ENCODE measurements at places on chromosomes 5 and 9. TPM values are rescaled to one million over a fixed set of nuclear protein-coding genes. Genes with fewer than 3 reads are reported as not detected.
A peak's percentile ranks its signal among the peaks of the same experiment; 100 is the strongest.

- DNase-seq: no peak
These were observed 8.6 kb downstream of the SLC36A2 start for GRCh38 chr5:151338734-151339133.

DNA sequence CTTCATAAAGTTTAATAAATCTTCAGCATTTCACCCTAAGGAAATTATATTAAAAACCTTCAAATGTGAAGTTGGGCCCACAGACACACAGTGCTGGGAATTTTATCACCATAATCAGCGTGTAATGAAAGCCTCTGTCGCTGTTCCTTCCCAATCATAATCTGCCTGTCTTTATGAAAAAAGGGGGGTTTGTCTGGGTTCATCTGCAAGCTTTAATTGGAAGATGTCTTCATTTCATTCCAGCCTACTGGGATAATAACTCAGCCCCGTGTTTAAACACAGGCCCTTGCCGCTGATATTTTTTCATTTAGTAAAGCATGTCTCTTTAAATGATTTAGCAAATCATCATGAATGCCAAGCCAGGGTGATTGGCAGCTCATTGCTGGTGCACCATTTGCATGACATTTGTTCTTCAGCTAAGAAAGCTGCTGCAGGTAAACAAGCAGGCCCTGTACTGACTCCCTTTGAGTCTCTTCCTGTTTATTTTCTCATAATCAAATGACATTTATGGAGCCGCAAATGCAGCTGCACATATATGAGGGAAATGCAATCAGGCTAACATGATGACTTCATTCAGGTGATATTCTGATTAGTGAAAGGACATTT lies 362.9 kb upstream of the TLE4 start:
- DNase-seq: no peak

GRCh38 chr9:109063760-109064159 lies 50.5 kb upstream of the CTNNAL1 start:
- peak; percentile 5 for DNase-seq

- DNase-seq: no peak
These were observed 277.6 kb downstream of the ATPSCKMT start for GRCh38 chr5:9972059-9972458.

DNA sequence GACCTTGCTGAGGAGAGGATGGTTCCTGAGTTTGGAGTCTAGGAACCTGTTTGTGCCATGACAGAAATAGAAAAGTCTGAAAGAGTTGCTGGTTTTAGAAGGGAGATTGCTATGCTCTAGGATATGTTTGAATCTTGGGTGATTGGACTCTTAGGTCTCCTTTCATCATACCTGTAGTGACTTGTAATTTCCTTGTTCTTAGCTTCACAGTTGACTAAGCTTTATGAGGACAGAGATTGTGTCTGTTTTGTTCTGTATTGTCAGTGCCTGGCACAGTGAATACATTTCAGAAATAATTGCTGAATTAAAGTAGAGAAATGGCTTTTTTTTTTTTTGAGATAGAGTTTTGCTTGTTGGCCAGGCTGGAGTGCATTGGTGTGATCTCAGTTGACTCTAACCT lies 31.5 kb downstream of the GAPVD1 start:
- no peak for DNase-seq

DNA sequence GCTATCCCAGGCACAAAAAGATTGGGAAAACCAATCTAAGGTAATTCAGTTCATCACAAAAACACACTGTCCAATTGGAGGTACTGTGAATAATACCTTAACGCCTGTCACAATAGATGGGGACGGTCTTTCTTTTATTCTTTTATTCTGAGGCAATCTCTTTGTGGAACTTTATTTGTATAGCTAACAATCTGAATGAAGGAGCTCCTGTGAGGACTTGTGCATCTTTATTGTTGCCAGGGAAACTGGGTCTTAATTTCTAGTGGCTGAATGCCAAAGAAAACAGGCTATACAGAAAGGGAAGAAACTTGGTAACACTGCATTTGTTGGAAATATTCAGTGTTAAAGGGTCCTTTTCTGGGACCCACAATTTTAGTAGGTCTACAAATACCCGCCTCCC lies 546.9 kb upstream of the C9orf72 start:
- no peak for DNase-seq

DNA sequence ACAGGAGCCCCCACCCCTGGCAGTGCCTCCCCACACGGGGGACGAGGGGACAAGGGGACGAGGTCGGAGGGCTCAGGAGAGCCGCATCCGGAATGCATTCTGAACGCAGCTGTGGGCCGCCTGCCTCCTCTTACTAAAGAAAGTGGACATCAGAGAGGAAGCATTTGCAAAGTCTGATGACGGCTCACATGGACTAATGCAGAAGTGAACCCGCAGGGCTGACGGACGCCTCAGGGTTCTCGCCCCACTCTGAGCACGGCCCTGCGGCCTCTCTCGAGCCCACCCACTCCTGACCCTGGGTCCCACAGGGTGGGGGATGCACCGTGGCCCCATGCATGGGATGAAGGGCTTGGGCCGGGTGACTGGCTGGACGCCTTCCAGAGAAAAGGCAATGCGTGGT lies 5.9 kb downstream of the LPCAT1 start:
- DNase-seq: no peak

GRCh38 chr9:77810637-77811119 lies 162.6 kb upstream of the GNA14 start:
- DNase-seq: no peak

DNA sequence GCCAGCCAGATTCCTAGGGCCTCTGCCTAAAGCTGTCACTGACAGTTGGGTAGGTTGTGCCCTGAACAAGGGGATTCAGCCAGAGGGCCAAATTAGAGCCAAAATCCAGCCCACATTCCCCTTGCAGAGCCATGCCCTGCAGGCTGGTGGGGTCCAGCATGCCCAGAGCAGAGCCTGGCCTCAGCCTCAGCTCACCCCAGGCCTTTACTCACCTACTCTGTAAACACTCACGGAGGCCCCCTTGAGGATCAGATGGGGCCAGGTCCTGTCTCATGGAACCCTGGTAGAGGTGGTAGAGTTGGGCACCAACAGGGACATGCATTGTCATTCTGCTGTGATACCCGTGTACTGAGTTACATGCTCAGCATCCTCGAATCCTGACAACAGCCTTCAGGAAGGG lies 74.9 kb downstream of the LMX1B start:
- no peak for DNase-seq

GRCh38 chr5:87787625-87788256 lies 375.0 kb upstream of the CCNH start:
- DNase-seq: no peak

DNA sequence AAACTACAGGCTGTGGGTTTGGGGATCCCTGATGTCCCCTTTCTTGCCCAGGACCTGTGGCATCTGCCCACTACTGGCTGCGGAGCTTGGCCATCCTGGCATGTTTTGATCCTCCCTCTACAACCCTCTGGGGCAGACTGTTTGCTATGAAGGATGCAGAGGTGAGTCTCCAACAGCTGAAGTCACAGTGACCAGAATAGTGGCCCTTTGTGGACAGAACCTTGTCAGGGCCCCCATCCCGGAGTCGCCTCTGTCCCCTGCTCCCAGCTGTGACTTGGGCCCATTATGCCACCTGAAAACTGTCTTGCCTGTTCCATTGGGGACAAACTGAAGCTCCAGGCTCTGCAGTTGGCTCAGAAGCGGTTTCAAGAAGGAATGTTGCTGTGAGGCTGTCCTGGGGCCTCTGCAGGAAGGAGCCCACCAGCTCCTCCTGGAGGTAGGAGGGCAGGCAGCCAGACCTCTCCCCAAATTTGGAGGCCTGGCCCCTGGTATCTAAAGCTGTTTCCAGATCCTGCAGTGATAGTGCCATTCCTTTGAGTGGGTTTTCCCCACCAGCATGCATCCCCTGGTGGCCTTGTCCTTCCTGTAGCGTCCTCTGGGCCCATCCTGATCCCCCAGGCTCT lies 93.3 kb downstream of the BARX1 start:
- no peak for DNase-seq

DNA sequence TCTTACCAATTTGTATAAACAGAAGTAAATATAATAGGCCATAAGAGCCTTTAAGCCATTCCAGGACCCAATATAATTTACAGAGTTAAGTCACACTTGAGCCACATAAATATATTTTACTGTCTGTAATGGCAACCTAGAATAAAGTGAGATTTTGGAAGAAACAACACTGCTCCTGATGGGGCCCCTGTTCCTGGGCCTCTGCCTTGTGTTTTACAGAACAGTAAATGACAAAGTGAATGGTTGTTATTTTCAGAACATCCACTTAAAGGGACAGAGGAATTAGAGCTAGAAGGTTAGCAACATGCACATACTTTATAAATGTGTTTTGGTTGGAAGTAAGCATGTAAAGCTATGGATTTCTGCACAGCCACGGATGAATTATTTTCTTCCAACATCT lies 3.6 kb downstream of the PTGER4 start:
- DNase-seq: no peak

DNA sequence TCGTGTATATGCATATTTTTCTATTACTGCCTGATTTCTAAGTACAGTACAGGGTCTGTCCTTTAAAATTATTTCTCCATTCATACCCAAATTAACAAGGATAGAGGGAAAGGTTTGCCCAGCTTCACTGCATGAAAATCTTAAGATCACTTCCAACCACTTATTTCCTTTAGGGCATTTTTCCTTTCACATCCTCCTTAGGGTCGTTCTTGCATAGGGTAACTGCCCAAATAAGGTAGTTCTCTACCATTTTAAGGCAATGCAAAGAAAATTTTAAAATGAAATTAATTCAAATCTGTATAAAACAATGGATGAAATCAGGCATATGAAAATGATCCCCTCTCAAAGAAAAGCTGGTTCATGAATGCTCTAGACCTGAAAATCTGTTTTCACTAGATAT lies 4.1 kb upstream of the CDC20B start:
- DNase-seq: no peak

DNA sequence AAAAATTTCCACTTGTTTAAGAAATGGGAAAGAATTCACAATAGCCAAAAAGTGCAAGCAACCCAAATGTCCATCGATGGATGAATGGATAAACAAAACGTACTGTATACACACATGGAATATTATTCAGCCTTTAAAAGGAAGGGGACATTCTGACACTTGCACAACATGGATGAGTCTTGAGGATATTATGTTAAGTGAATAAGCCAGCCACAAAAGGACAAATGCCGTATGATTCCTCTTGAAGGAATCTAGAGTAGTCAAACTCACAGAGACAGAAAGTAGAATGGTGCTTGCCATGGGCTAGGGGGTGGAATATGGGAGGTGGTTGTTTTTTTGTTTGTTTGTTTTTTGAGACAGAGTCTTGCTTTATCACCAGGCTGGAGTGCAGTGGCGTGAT lies 3.8 kb upstream of the ATP6V0E1 start:
- no peak for DNase-seq

GRCh38 chr9:116154976-116155697 lies 1.5 kb downstream of the PAPPA start:
- no peak for DNase-seq

- DNase-seq: no peak
These were observed 667.1 kb upstream of the RGMB start for GRCh38 chr5:98106116-98107031.

DNA sequence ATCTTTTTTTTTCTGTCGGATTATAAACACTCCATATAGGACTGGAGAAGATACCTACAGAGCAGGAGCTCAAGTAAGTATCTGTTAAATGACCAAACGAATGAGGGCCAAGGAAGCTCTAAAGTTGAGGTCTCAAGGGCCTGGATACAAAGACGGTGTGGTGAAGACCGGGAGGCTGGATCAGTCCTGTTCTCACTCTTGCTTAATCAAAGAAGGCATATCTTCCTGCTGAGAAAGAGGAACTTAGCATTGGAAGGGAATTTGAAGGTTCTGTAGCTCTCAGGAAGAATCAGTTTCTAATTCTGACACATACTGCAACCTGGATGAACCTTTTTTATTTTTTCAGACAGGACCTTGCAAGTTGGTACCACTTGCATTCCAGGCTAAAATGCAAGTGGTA lies 28.3 kb upstream of the PAX5 start:
- DNase-seq: no peak

DNA sequence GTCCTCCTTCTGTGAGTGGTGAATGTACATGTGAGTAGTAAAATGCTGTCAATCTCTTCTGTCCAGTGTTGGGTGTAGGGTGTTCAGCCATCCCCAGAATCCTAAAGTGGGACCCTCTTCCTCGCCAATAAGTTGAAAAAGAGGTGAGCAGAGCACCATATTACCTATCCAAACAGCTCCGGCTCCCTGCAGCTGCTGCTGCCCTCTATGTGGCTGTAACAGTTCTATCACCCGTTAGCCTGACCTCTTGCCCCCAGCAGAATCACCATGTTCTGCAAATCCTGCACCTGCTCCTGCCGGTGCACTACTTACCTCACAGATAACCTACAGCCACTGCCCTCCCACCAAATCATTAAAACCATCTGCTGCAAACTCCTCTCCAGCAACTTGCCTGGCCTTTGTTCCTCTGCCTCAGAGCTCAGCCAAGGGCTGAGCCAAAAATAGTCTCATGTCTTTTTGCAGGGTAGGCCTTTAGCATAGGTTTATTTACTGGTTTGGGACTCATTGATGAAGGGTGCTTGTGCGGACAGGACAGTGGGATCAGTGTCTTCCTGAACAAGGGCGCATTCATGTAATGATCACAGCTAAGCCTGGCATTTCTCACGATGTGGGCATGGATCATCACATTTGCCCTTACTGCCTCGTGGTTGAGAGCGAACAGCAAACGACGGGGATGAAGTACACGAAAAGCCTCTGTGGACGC lies 49.6 kb upstream of the CCL21 start:
- no peak for DNase-seq

DNA sequence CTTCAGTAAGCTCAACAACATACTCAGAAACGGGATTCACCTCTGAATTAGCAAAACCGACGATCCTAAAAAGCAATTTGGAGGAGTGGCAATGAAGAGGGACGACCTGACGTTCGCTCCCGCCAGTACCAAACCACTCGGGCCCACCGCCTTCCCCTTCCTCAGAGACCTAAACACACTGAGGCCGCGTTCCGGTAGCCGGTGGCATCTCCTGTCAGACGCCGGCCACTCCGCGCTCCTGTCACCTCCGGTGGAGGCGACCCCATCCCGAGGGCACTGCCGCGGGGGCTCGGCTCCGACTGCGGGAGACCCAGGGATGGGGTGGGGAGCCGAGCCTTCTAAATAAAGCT lies 617 bp downstream of the PPP6C start:
- no peak for DNase-seq

- DNase-seq: no peak
These were observed 14.3 kb downstream of the FBXO38 start for GRCh38 chr5:148397968-148398595.

ZNF608 gene
- total RNA-seq: 6.6 TPM

GABRB2 gene
- not detected for total RNA-seq

NEUROG1 gene
- total RNA-seq: not detected

PTGDS gene
- total RNA-seq: 0.25 TPM

MEIKIN gene
- not detected for total RNA-seq

SPINK6 gene
- not detected for total RNA-seq

ADAMTS16 gene
- not detected for total RNA-seq

PIP5K1B gene
- under 0.01 TPM for total RNA-seq

TMEM141 gene
- 58.8 TPM for total RNA-seq

WNT8A gene
- not detected for total RNA-seq

SLC1A1 gene
- 7.2 TPM for total RNA-seq

FBXO38 gene
- total RNA-seq: 40.8 TPM

ORM2 gene
- not detected for total RNA-seq

Measured in dermis microvascular lymphatic vessel endothelial cell (primary cell).